Pericardium fibroblast (primary cell): ENCODE measurements at places on chromosomes 4 and X. TPM values are rescaled to one million over a fixed set of nuclear protein-coding genes. Genes with fewer than 3 reads are reported as not detected.

XAGE1A gene
- not detected in 2 replicates for total RNA-seq

ACOT9 gene
- total RNA-seq: 30.6 and 37.3 TPM in 2 replicates

LDOC1 gene
- total RNA-seq: 13.0 and 17.4 TPM in 2 replicates

SHISA3 gene
- 2.3 and 3.7 TPM in 2 replicates for total RNA-seq

GPC3 gene
- 32.3 and 39.1 TPM in 2 replicates for total RNA-seq
